ENCODE measurements at places on chromosomes 5 and 9. TPM values are rescaled to one million over a fixed set of nuclear protein-coding genes. Genes with fewer than 3 reads are reported as not detected.
A peak's percentile ranks its signal among the peaks of the same experiment; 100 is the strongest.

Gene ADAMTSL1
- polyA plus RNA-seq: 1.6 TPM

DNA sequence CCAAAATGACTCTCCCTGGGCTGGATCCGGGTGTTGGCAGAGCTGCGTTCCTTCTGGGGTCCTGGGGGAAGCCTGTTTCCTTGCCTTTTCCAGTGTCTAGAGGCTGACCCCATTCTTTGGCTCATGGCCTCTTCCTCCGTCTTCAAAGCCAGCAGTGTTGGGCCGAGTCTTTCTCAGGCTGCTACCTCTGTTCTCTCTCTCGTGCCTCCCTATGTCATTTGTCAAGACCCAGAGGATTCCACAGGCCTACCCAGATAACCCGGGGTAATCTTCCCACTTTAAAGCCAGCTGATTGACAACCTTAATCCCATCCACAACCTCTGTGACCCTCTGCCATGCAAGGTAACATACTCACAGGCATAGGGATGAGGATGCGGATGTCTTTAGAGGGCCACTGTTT is 55.0 kb upstream of the KCNMB1 start:
- H3K4me1 ChIP-seq: no peaks in the 10 kb centered on the region
- no peaks in the 10 kb centered on the region for H3K36me3 ChIP-seq
- no peak for DNase-seq

GRCh38 chr5:124080256-124080655 is 568.3 kb downstream of the CSNK1G3 start:
- no peaks in the 10 kb centered on the region for H3K36me3 ChIP-seq
- no peaks in the 10 kb centered on the region for H3K4me1 ChIP-seq
- H3K27me3 ChIP-seq: no peaks in the 10 kb centered on the region
- no peak for DNase-seq
- no peak overlapping the region for H3K27ac ChIP-seq

DNA sequence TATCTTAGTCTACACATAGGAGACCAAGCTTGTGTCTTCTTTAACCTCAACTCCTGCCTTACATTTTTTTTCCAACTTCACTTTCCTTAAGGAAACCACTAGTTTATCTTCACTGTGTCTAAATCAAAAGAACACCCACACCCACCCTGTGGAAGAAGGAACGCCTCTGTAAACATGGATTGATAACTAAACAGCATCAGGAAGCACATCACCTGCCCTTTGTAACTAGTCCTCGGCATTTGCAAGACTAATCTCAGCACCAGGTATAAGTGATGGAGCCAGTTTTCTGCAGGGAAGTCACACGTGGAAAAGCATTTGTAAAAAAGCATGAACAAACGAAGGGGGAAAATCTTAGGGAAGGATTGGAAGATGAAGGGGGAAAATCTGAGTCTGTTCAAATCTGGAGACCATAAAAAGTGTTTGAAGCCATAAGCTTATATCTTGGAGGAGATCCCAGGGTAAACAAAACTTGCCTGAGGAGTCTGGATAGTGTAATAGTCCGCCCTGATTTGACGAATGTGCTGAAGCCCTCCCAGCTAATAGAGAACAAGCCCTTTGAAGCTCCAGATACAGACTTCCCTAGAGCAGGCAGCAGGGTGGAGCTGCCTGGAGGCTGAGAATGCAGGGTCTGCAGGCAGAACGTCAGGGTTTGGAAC is 117.3 kb upstream of the LHFPL2 start:
- peaks cover 11% of the 10 kb centered on the region for H3K4me1 ChIP-seq
- no peak overlapping the region for H3K4me3 ChIP-seq
- H3K36me3 ChIP-seq: no peaks in the 10 kb centered on the region
- H3K27ac ChIP-seq: no peak overlapping the region
- DNase-seq: peak; percentile 25

DNA sequence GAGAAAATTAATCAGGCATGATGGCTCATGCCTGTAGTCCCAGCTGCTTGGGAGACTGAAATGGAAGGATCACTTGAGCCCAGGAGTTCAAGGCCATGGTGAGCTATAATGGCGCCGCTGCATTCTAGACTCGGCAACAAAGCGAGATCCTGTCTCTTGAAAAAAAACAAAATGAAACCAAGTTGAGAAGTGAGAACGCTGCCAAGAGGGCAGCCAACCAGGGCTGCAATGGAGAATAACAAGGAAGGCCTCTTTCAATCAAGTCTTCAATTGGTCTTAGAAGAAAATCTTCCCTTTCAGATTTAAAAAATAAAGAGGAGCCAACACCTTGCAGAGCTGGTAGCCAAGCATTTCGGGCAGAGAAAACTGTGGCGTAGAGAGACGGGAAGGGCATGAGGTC is 14.7 kb downstream of the KIAA1958 start:
- H3K4me3 ChIP-seq: no peak overlapping the region
- H3K27me3 ChIP-seq: no peaks in the 10 kb centered on the region
- no peak overlapping the region for H3K27ac ChIP-seq
- peaks cover 13% of the 10 kb centered on the region for H3K36me3 ChIP-seq

- peak overlapping the region; percentile 88 for H3K27ac ChIP-seq
- H3K27me3 ChIP-seq: no peaks in the 10 kb centered on the region
- H3K4me3 ChIP-seq: peak overlapping the region; percentile 73
- no peak for DNase-seq
These were observed 271 bp downstream of the NOL8 start for GRCh38 chr9:92324889-92325268.

- no peak for DNase-seq
- H3K4me1 ChIP-seq: no peaks in the 10 kb centered on the region
- H3K27me3 ChIP-seq: peaks cover 5% of the 10 kb centered on the region
- no peaks in the 10 kb centered on the region for H3K36me3 ChIP-seq
These were observed 5.9 kb downstream of the CDKN2A start for GRCh38 chr9:21988056-21988990.

DNA sequence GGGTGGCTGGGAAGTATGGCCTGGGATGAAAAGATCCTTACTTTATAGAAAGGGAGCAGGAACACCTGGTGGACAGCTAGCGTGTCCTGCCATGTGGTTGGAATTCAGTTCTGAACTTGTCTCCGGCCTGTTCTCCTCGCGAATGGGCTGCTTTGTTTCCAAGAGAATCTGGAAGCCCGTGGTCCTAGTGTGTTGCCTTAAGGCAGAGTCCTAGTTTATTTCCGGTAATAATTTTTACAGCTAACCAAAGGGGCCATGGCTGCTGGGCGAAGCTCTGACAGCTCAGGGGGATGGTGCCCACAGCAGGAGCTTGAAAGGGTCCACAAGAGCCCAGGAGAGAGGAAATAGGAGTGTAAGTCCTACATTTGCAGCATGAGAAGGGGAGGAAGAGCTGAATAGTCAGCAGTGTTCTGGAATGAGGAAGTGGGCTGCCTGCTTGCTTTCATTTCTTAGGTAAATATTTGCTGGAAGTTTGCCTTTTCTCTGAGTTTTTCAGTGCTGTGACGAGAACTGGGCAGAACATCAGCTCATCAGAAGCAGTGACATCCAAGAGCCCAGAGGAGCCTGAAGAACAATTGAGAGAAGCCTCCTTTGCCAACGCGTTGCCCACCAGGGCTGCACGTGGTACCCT is 13.1 kb upstream of the IGFBPL1 start:
- H3K4me1 ChIP-seq: peaks cover 48% of the 10 kb centered on the region
- H3K27ac ChIP-seq: no peak overlapping the region
- no peaks in the 10 kb centered on the region for H3K36me3 ChIP-seq
- no peaks in the 10 kb centered on the region for H3K27me3 ChIP-seq
- H3K4me3 ChIP-seq: no peak overlapping the region
- DNase-seq: peak; percentile 75

Data from small intestine (tissue), 16 donors.